ACHN (cell line): ENCODE measurements at places on chromosomes 7 and 10.

DNA sequence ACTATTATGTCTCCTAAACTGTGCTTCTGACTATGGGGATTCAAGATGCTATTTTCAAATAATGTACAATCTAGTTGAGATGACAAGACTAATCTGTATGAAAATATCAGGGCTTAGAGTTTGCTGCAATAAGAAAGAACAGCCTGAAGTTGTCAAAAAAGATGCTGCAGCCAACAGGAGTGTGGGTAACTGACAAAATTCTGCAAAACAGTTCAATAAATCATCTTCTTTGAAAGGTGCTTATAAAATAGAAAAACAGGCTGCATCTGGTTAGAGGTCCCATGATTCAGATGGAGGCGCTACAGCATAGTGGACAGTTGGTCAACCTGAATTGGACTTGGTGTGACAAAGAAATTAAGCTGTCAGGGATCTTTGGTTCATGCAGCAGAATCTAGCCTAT lies 511.0 kb downstream of the XPNPEP1 start:
- no peak for DNase-seq

- no peak for DNase-seq
Measured at GRCh38 chr10:6013413-6014192, 36.3 kb upstream of the IL15RA start.

DNA sequence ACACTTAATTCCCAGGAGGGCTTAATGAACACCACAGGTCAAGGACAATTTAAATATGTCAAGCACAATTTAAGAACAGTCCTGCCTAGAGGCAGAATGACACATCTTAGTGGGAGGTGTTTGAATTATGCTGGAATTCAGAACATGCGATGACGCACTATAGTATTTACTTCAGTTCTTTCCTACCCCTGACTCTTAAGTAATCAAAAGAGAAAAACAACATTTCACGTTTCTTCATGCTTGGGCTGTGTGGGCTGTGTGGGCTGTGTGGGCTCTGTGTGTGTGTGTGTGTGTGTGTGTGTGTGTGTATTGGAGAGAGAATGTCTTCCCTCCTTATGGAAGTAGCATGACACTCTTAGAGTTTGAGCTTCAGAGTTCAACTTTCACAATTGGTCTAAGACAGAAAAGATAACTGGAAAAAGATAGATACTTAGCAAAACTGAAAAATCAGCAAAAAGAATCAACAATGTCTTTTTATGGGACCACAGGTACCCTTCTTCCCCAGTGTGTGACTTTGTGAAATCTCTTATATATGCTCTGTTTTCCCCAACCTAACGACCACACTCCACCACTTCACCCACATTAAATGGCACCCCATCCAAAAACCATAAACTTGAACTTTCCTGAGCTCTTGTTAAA lies 33.7 kb upstream of the CABCOCO1 start:
- peak; percentile 87 for DNase-seq

DNA sequence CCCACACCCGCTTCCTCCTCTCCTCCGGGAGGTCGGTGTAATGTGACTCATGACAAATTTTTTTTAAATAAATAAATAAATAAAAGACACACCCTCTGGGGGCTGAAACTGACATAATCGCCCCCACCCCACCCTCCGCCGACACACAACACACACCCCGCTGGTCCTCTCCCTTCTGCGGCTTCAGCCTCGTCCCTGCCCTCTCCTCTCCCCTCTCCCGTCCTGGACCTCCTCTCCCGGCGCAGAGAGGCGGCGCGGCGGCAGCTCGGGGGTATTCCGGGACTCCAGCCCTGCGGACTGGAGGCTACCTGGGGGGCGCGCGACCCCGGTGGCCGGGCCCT lies 686 bp downstream of the ABI1 start:
- peak; percentile 70 for DNase-seq

- DNase-seq: no peak
Measured at GRCh38 chr10:110349386-110349785, 44.7 kb upstream of the SMNDC1 start.

- DNase-seq: no peak
Measured at GRCh38 chr7:118169146-118169545, 14.8 kb upstream of the LSM8 start.
